ENCODE measurements at places on chromosomes 2 and 18.
A peak's percentile ranks its signal among the peaks of the same experiment; 100 is the strongest.

- DNase-seq: peak; percentile 96
Observed at GRCh38 chr2:27320958-27321543, 1.8 kb downstream of the MPV17 start.

GRCh38 chr2:218710334-218710686, 325 bp upstream of the TTLL4 start:
- no peak for DNase-seq

- peak; percentile 68 for DNase-seq
Observed at GRCh38 chr2:73177645-73178255, 24.6 kb upstream of the NOTO start.

DNA sequence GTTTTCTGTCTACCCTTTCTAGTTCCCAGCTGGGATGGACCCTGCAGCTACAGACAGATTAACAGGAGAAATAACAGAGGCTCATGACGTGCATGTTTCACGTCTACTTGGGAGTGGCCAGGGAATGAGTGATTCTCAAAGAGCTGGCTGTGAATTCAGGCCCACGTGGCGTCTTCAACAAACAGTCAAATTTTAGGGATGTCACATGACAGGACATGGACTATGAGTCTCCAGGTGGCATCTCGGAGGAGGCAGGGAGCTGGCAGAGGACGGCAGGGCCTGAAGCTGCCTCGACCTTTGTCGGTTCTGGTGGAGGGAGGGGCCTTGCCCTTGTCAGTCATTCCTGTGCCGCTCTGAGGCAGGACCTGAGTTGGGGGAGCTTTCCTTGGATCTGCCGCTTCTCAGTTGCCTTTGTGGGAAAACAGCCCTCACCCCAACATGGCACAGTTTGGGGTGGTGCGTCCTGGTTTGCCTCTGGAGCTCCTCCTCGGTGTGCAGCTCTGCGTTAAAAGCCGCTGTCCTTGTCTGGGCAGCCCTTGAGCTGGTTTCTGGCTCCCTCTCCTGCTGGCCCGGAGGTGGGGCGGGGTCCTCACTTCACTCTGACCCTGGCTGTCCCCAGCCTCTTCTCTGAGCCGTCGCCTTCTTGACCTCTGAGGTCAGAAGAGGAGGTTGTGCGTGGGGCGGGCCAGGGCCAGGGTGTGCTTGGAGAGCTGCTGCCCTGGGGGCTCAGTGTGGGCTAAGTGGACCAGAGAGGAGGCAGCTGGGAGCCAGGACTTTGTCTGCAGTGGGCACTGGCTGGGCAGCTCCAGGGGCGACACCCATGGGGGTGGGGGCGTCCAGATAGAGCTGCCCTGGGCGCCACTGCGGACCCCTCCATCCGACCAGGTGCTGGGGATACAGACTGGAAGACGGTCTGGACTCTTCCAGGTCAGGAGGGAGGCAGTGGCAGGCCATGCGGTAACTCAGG, 12.1 kb upstream of the GAL3ST2 start:
- no peak for DNase-seq

GRCh38 chr2:9703085-9703678, 72.4 kb upstream of the YWHAQ start:
- peak; percentile 77 for DNase-seq

DNA sequence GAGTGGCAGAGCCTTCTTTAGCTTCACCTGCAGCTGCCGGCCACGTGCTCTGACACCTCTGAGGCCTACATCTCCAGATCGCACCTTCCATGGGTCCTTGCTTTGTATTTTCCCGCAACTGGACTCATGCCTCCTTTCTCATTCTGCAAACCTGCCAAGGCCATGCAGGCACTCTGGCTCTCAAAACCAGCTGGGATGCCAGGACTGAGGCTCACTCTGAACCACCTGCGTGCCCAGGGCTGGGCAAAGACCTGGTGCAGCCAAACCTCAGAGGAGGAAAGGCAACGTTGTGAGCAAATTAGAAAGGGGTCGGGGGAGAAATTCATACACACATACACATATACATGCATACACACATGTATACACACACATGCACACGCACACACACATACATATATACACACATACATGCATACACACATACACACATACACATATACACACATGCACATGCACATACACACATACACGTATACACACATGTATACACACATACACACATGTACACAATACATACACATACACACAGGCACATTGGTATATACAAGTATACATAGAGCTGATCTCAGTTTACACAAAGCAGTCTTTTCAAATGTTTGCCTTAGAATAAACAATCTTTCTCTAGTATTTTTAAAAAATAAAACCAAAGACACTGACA, 125.2 kb downstream of the RTP5 start:
- no peak for DNase-seq

- DNase-seq: no peak
Observed at GRCh38 chr18:13336841-13337240, 118.3 kb downstream of the LDLRAD4 start.

DNA sequence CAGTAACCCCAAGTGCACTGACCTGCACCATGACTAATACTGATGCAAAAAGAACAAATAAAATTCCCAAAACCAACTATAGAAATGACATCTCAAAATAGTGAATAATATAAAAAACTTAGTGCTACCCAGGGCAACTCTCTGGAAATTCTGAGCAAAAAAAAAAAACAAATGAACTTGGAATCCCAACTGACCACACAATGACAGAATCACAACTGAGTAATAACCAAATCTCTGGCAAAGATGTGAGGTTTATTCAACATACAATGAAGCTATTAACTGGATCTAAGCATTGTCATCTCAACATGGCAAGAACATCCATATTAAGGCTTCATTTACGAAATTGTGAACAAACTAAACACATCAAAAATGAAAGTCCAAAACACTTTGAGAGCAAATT, 22.7 kb downstream of the EXOC6B start:
- no peak for DNase-seq

- no peak for DNase-seq
Observed at GRCh38 chr18:23998018-23998417, 16.5 kb upstream of the TTC39C start.

DNA sequence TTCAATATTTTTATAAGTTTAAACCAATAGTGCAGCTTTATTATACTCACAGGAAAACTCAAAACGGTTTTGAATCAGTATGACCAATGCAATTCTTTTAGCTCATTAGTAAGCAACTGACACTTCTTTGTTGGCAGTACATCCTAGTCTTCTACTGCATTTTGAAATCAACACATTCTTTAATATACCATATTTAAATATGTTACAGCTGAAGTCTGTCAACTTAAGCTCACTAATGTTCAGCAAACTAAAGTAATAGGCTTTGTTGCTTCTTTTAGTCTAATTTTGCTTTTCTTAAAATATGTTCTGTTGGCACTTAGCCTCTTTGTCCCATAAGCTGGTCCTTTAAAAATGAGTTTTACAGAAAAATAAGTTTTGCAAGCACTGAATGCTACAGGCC, 55.4 kb upstream of the CCBE1 start:
- DNase-seq: no peak

- DNase-seq: no peak
Observed at GRCh38 chr2:71292159-71292558, 39.4 kb upstream of the ZNF638 start.

Data from H54 (cell line).